ENCODE measurements at places on chromosomes 5 and 9. TPM values are rescaled to one million over a fixed set of nuclear protein-coding genes. Genes with fewer than 3 reads are reported as not detected.

SUB1 gene
- 431 TPM for total RNA-seq

DNA sequence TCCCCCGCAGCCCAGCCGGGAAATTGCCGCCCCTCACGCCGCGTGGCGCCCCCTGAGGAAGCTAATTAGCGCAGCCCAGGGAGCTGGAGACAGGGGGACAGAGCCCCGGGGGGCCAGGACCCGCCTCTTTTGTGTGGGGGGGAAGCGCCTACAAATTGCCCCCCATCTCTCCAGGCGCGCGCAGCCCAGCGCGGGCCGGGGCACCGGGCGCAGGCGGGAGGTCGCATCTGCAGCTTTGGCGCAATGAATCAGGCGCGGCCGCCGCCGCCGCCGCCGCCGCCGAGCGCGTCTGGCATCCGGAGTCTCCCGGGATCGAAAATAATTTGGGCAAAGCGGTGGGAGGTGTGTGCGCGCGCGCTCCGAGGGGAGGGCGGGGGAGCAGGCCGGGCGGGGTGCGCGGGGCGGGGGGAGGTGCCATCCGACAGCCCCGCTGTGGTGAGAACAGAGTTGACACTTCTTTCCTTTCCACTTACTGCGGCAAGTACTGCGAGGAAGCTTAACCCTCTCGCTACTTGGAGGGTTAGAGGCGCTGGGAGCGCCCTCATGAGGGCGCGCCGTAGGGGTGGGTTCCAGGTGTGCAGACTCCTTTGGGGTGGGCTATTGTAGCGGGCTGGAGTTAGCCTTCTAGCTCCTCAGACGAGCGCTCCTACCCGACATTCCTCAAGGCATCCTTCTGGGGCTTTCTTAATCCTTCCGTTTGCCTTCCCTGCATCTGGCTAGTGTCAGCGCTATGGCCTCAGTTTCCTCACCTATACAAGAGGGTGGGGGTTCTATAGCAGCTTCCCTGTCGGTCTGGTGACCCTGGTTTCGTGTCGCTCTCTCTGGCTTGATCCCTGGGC is 63.1 kb downstream of the CXXC5 start:
- H3K27me3 ChIP-seq: no peaks in the 10 kb centered on the region
- H3K27ac ChIP-seq: no peak overlapping the region
- peaks cover 21% of the 10 kb centered on the region for H3K4me1 ChIP-seq

DNA sequence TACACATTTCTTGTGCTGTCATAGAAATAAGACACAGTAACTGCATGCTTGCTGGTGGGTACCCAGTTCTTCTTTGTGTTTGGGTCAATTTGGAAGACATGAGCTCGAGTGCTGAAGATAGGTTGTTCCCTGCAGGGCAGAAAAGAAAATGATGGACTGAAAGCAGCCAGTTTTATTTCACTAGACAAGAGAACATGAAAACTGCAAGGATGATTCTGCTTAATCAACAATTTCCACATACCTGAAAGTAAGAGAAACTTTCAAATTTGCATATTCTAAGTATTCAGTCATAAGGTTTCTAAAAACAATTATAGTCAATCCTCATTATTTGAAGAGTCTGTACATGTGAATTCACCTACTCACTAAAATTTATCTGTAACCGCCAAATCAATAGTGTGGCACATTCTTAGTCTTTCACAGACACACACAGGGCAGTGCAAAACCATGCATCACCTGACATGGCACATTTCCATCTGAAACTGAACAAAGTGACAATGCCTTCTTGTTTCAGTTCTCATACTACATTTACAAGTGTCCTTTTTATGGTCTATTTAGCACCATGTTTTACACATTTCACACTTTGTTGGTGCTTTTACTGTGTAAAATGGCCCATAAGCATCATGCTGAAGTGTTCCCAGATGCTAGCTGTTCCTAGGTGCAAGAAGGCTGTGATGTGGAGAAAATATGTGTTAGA is 56.9 kb downstream of the HOMER1 start:
- peaks cover 7% of the 10 kb centered on the region for H3K36me3 ChIP-seq
- H3K4me3 ChIP-seq: no peak overlapping the region
- DNase-seq: no peak

GRCh38 chr9:81141961-81142360 is 547.4 kb downstream of the TLE1 start:
- no peaks in the 10 kb centered on the region for H3K36me3 ChIP-seq

DNA sequence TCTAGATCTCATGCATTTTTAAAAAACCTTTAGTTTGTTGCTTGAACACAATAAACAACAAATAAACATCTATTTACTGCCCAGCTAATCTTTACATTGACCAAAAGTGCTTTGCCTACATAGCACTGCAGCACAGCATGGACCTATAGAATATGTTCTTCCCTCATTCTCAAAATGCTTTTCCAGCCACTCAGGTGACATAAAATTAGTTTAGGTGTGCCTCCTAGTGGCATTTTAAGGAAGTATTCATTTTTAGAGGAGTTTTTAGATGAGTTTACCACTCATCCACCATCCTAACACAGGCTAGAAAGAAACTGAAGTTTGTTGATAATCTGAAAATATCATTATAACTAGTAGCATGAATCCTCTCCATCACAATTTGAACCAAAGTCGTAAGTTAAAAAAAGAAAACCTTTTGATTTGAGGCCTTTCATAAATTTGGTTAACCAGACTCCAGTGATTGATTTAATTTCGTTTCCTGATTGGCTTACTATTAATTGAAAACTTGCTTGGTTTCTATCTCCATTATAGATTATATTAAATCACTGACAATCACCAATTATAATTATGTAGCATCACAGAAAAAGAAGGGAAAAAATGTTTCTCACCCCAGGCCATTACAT is 12.6 kb downstream of the PLGRKT start:
- DNase-seq: no peak
- no peaks in the 10 kb centered on the region for H3K27me3 ChIP-seq
- H3K36me3 ChIP-seq: no peaks in the 10 kb centered on the region
- no peak overlapping the region for H3K4me3 ChIP-seq
- H3K4me1 ChIP-seq: peaks cover 9% of the 10 kb centered on the region

C9orf153 gene
- 0.16 TPM for total RNA-seq

- no peak for DNase-seq
- H3K4me3 ChIP-seq: no peak overlapping the region
- H3K4me1 ChIP-seq: peaks cover 16% of the 10 kb centered on the region
- H3K27me3 ChIP-seq: no peaks in the 10 kb centered on the region
- no peak overlapping the region for H3K27ac ChIP-seq
Measured at GRCh38 chr9:38229104-38229500, 160.1 kb upstream of the SHB start.

GRCh38 chr9:130138171-130138653 is 34.0 kb upstream of the NCS1 start:
- peaks cover 31% of the 10 kb centered on the region for H3K36me3 ChIP-seq
- no peak for DNase-seq
- no peak overlapping the region for H3K27ac ChIP-seq
- H3K27me3 ChIP-seq: peaks cover under 1% of the 10 kb centered on the region
